ENCODE measurements at places on chromosomes 11 and 22. TPM values are rescaled to one million over a fixed set of nuclear protein-coding genes. Genes with fewer than 3 reads are reported as not detected.

- DNase-seq, result no peak
These were observed 11.8 kb upstream of the WDR74 start for GRCh38 chr11:62850911-62851806.

- DNase-seq, result no peak
These were observed 18.4 kb downstream of the SYT13 start for GRCh38 chr11:45267652-45268299.

GRCh38 chr22:31148488-31148887, 8.2 kb upstream of the PLA2G3 start:
- DNase-seq, result no peak

GRCh38 chr22:40967111-40967760, 16.1 kb downstream of the RBX1 start:
- DNase-seq, result no peak

Gene ABCC8
- total RNA-seq, result not detected

Gene TMX2
- 77.7 TPM for total RNA-seq

Gene OR51B2
- total RNA-seq, result not detected

Gene TPH1
- total RNA-seq, result 0.99 TPM

Gene POGLUT3
- 60.0 TPM for total RNA-seq
